ENCODE measurements at places on chromosomes 1 and 21. TPM values are rescaled to one million over a fixed set of nuclear protein-coding genes. Genes with fewer than 3 reads are reported as not detected.

Gene CYP4A22
- 1.6 TPM for total RNA-seq

Gene LENEP
- 2.6 TPM for total RNA-seq

Gene SKI
- total RNA-seq, result 15.0 TPM

Gene DIPK1A
- 7.5 TPM for total RNA-seq

Gene MFN2
- 89.5 TPM for total RNA-seq

Gene OR2T4
- not detected for total RNA-seq

Gene RSPH1
- 0.28 TPM for total RNA-seq

Gene PLA2G4A
- 5.8 TPM for total RNA-seq

Gene RAP1GAP
- 5.4 TPM for total RNA-seq

Gene SYCP1
- not detected for total RNA-seq

Gene PPP1R8
- total RNA-seq, result 44.0 TPM

Gene AMY1A
- not detected for total RNA-seq

Gene TXNIP
- 335 TPM for total RNA-seq

Gene TEKT2
- 27.3 TPM for total RNA-seq

Gene EFCAB14
- 32.9 TPM for total RNA-seq

Gene TRIM67
- total RNA-seq, result 23.0 TPM

Gene CD1E
- not detected for total RNA-seq

Gene DISP3
- total RNA-seq, result 23.3 TPM

Gene SYT14
- total RNA-seq, result 13.2 TPM

Gene OR6Y1
- 0.16 TPM for total RNA-seq

Gene HSPA6
- total RNA-seq, result 0.59 TPM

Gene ZZZ3
- 63.3 TPM for total RNA-seq

Gene CD1B
- not detected for total RNA-seq

Gene STMN1
- 365 TPM for total RNA-seq

Gene IQCC
- 13.7 TPM for total RNA-seq

Gene ZBTB8A
- 4.5 TPM for total RNA-seq

Gene GPR137B
- 10.6 TPM for total RNA-seq

Gene SMCP
- not detected for total RNA-seq

Gene UBE2G2
- total RNA-seq, result 84.5 TPM

Gene IQGAP3
- total RNA-seq, result 10.7 TPM

Gene PLA2G2D
- total RNA-seq, result 0.31 TPM

Gene EPHA8
- 2.0 TPM for total RNA-seq

Gene RUNX1
- 49.0 TPM for total RNA-seq

Gene C8B
- total RNA-seq, result not detected

Gene BSDC1
- total RNA-seq, result 74.2 TPM

Gene GPATCH2
- 35.7 TPM for total RNA-seq

Gene KRTAP12-2
- total RNA-seq, result not detected

Gene OR6N1
- total RNA-seq, result 0.16 TPM

Gene GUCA2A
- total RNA-seq, result not detected

Gene ITGB2
- 0.15 TPM for total RNA-seq

Gene PLEKHN1
- total RNA-seq, result 0.31 TPM

Gene CA6
- not detected for total RNA-seq

Gene SLC2A5
- 0.07 TPM for total RNA-seq
